Fibroblast of skin of left quadriceps (primary cell): ENCODE measurements at places on chromosomes 1 and 21.

GRCh38 chr1:98422816-98423215 is 238.7 kb upstream of the SNX7 start:
- DNase-seq, result peak; percentile 55

GRCh38 chr1:53370369-53370961 is 42.6 kb upstream of the LRP8 start:
- no peak for DNase-seq

- peak; percentile 82 for DNase-seq
Measured at GRCh38 chr1:99557546-99558202, 88.2 kb upstream of the PALMD start.

GRCh38 chr21:36156815-36157670 is at the start of gene DOP1B:
TSS of gene DOP1B (plus strand) at chr21:36156824. CDS start at chr21:36164734, 7,910 bp downstream.
- DNase-seq, result no peak

- peak; percentile 7 for DNase-seq
Measured at GRCh38 chr1:20100632-20101355, 18.5 kb downstream of the PLA2G2D start.
